ENCODE measurements at places on chromosomes 1 and 21.

DNA sequence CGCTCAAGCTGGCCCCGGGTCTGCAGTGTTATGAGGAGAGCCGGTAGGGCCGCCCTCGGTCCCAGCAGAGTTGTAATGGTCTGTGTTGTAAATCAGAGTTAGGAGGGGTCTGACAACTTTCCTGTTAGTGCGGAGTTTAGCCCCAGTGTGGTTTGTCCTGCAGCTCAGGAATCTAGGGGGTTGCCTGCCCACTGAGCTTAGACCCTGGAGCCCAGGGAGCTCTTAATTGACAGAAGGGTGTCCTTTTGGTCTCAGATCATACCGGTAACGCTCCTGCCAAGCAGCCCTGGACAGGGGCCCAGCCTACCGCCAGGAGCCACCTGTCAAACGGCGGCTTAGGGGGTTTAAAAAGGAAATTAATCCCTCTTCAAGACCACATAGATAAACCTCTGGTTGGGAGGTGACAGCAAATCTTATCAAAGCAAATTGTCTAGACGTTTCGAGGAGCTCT is 164.4 kb downstream of the DYRK1A start:
- no peak for DNase-seq

DNA sequence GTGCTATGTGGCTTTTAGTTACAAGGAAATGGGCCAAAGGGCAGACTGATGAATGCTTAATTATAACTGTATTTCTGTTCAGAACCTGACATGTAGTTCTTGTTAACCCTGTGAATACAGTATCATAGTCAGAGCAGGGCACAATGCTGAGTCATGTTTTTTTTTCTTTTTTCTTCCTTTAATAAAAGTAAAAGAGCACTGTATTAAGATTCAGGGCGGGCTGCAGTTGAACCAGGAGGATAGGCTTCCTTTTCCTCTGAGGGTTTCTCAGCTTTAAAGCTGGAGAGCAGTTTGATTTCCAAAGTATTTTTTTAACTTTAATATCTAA is 8.7 kb downstream of the CLDN8 start:
- DNase-seq, result no peak

DNA sequence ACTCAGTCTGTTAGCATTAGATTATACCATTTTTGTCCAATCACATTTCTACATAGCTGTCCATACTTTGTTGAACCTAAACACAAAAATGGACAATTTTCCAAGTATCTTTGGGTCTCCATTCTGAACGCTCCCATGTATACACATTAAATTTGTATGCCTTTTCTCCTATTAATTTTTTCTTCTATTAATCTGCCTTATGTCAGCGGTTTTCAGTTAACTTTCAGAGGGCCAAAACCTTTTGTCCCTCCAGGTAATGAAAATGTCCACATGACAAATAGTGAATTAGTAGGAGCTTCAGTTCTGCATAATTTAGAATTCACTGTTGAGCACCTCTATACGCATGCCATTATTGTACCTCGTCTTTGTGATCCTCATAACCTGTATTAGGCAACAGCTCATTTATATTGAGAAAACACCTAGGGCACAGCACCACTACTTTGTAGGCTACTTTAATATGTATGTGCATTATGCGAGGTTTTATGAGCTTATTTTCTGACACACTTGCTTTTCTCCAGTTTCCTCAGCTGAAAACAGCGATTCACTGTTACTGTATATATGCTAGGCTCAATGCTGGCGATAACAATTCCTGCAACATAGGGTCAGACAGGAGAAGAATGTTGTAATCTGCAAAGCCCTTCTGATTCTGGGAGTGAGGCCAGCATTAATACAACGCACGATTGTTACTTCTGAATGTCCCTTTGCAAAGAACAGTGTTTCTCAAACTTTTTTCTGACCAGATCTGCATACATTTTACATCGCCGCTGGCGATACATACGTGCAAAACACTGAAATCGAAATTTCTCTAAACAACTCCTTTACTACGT is 1.1 kb upstream of the ABCD3 start:
- peak; percentile 44 for DNase-seq

DNA sequence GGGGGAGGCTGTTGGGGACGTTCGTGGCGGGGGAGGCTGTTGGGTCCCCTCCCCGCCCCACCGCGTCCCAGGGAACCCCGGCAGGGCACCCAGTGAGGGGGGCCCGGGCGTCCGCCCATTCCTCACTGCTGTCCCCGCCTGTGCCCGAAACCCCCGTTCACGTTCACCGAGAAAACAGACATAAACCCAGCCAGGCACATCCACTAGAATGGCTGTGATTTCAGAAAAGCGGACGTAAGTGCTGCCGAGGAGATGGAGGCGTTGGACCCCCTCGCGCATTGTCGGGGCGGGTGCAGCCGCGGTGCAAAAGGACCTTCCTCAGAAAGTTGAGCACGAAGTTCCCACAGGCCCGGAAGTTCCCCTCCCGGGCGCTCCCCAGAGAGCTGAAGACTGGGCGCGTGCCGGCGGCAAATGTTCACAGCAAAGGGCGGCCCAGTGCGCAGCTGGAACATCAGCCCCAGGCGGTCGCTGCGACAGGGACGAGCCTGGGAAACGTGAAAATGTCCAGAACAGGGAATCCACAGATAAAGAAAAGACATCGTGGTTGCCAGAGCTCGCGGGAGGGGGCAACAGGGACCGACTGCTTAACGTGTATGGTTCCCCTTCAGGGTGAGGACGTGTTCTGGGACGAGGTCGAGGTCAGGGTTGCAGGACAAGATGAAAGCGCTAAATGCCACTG is 18.5 kb upstream of the SAMD11 start:
- DNase-seq, result no peak

- DNase-seq, result no peak
These were observed 16.8 kb downstream of the PPP1R12B start for GRCh38 chr1:202365092-202365815.

- DNase-seq, result peak; percentile 69
These were observed 452.2 kb downstream of the LTN1 start for GRCh38 chr21:28540514-28540913.

DNA sequence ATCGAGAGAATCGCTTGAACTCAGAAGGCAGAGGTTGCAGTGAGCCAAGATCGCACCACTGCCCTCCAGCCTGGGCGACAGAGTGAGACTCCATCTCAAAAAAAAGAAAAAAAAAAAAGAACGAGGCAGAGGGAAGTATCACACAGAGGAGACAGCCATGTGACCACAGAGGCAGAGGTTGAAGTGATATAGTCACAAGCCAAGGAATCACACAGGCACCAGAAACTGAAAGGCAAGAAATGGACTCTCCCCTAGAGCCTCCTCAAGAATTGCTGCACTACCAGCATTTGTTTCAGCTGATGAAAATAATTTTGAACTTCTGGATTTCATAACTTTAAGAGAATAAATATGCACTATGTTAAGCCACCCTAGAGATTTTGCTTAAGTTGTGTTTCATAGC is 459.6 kb downstream of the PTPRC start:
- DNase-seq, result no peak

DNA sequence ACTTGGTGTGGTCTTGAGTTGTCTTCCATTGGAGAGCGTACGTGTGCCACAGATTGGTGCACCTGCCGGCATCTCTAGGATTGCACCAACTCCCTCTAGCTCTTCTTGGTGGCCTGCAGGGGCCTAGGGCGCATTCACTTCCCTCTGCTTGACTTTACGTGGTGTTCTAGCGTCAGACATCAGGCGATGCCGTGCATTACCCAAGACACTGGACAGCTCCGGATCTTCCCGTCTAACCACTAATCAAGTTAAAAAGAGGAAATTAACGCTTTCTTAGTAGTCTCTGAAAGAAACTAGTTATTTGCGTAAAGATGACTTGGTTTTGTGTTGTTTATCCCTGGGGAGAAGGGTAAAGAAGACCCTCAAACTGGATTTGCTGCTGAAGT is 510 bp upstream of the IL10RB start:
- no peak for DNase-seq

GRCh38 chr1:62951428-62951827 is 167.5 kb downstream of the ATG4C start:
- DNase-seq, result no peak

- no peak for DNase-seq
These were observed 66.9 kb upstream of the NGF start for GRCh38 chr1:115404911-115405310.

DNA sequence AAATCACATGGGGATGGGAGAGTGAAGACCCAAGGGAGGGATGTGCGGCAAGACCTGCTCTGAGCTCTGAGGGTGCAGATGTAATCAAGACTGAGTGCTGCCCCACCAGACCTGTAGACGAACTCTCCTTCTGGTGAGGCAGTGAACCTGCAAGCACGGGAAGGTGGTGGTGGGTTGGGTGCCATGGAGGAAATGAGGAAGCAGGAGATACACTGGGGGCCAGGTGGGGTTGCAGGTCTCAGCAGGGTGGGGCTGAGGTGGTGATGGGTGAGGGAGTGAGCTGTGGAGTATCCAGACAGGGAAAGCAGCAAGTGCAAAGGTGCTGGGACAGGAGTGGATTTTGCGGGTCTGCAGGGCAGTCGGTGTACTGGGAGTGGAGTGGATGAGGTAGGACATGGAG is 102.3 kb downstream of the KCNJ15 start:
- no peak for DNase-seq

DNA sequence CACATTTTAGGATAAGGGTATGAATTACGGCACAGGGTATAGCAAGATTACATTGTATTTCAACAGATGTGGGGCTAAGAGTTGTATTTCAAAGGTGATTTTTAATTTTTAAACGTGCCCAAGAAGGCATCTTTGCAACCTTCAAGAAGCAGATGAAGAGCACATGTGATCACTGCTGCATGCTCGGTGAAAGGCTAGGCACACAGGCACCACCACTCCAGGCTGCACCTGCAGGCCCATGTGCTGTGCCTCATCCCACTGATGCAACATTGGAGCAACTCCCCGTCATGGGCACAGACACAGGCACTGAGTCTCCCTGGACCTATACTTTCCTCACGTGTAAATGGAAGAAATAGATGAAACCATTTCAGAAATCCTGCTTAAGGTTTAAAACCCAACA is 23.5 kb downstream of the UBE2G2 start:
- DNase-seq, result no peak

GRCh38 chr1:153963030-153963849 is at the start of gene SLC39A1:
SLC39A1 (minus strand) TSS chr1:153963537; CDS start chr1:153962715, 822 bp downstream.
- peak; percentile 80 for DNase-seq

DNA sequence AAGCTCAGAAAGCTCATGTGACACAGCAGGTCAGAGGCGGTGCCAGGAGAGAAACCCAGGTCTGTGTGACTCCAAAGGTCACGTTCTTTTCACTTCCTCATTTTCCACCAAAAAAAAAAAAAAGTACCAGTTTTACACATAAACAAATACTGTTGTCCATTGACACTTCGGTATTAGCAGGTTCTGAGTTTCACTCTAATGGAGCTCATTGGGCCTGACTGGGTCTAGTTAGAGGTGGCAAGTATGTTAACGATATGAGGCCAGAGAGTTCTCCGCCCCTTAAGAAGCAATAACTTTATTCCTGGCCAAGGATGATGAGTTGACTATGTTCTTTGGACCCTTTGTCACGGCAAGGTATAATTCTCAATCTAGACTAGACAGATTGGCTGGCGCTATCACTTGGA is 30.0 kb upstream of the SDE2 start:
- DNase-seq, result no peak

DNA sequence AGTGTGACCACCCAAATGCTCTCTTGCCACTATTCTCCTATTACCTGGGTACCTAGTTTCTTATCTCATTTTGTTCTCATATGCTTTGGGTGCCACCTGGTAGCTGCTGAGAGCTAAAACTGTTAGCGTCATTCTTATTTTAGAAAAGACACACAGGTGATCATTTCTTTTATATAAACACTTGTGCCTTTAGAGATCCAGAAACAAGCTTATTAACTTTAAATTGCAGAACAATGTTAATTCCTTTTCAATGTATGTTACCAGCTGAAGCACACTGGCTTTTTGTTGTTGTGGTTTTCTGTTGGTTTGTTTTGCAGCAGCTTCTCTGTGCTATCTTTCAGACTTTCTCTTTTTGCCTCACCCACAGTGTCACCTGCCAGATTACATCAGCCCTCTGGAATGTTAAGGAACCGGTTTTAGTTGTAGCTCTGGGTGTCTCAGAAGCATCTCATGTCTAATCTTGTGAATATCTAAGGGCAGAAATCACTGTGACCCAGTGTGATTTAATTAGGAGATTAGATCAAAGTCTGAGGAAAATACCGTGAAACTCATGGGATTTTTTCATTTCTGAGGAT is 43.4 kb upstream of the SLC19A2 start:
- no peak for DNase-seq

- DNase-seq, result no peak
These were observed 167.2 kb downstream of the CYYR1 start for GRCh38 chr21:26405735-26406361.

GRCh38 chr1:26996024-26996423 is 2.5 kb downstream of the TRNP1 start:
- no peak for DNase-seq

- no peak for DNase-seq
These were observed 430.5 kb downstream of the MRPL39 start for GRCh38 chr21:25176637-25177412.

GRCh38 chr1:202049129-202049528 is 38.7 kb downstream of the ELF3 start:
- DNase-seq, result no peak

DNA sequence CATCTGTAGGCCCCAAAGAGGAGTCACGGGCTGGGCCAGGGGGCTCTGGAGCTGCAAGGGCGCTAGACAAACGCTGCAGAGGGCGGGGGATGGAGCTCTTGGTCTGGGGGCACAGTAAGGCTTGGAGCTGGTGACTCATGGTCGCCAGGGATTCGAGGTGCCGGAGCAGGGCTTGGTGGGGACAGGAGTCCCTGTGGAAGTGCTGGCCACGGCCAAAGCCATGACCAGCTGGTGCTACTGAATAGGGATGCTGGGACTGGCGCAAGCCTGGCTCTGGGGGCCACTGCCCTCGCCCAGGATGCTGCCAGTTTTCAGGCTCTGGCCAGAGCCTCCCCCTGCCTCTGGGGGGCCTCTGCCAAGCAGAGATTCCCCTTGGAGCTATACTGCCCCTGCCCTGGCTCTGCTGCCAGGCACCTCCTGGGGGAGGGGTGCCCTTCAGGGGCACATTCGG is 25.2 kb downstream of the SPOCD1 start:
- no peak for DNase-seq

GRCh38 chr1:224245188-224245587 is 62.1 kb downstream of the DEGS1 start:
- peak; percentile 97 for DNase-seq

DNA sequence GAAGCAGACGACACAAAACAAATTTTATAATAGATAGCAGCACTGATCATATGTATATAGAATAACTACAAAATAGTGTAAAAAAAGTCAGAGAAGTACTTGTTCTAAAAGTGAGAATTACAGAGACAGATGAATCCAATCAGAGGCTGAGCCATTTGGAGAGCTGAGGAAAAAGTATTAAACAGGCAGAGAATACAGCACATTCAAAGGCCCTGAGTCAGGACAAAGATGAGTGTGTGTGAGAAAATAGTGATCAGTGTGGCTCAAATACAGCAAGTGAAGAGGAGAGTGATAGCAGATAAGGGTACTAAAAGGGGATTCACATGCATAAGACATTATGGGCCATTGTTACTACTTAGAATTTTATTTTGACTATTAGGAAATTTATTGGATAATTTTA is 430.6 kb upstream of the BRINP3 start:
- DNase-seq, result no peak

- DNase-seq, result no peak
These were observed 20.4 kb upstream of the PLXNA2 start for GRCh38 chr1:208264469-208265121.

- no peak for DNase-seq
These were observed 737.2 kb upstream of the CHRM3 start for GRCh38 chr1:238649200-238649599.

Data from pulmonary artery endothelial cell (primary cell).